ENCODE measurements at places on chromosomes 3 and 15. TPM values are rescaled to one million over a fixed set of nuclear protein-coding genes. Genes with fewer than 3 reads are reported as not detected.

DNA sequence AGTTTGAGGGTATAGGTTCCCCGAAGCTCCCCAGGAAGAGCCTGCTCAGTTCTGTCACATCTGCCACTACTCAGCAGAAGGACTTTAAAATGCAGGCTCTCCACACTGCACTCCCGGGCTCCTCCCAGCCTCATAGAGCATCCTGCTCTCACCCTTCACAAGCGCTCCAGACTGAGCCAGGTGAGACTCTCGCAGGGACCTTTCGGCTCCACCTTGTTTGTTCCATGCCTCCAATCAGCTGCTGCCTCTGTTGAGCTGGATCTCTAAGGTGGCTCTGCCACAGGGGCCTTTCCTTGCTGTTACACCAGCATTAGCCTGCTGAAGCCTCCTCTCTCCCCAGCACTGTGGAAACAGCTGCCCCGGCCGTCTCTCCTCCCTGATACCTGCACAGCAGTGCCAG is 56.1 kb downstream of the SLCO3A1 start:
- H3K4me3 ChIP-seq: no peak overlapping the region
- H3K36me3 ChIP-seq: no peaks in the 10 kb centered on the region
- no peak overlapping the region for H3K27ac ChIP-seq
- peaks cover 9% of the 10 kb centered on the region for H3K4me1 ChIP-seq
- DNase-seq: no peak

SLCO3A1 gene
- 0.38 TPM for total RNA-seq

DNA sequence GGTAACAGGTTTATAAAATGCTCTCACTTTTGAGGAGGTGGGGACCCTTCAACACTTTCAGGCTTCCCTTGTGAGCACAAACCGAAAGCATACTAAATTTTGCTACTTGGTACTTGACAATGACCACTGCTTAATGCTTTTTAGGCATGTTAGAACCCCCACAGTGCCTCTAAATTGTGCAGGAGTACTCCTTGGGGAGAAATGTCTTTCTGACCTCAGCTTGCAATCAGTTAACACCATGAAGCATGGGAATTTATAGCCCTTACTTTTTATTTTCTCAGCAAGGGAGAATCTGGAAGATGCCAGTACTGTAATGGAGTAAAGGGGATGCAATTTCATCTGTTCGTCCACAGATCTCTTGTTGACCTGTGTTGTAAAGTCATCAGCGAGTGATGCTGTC is 308.9 kb upstream of the TBC1D5 start:
- no peak for DNase-seq
- H3K4me1 ChIP-seq: no peaks in the 10 kb centered on the region
- no peak overlapping the region for H3K4me3 ChIP-seq
- no peaks in the 10 kb centered on the region for H3K27me3 ChIP-seq

- DNase-seq: no peak
- no peak overlapping the region for H3K27ac ChIP-seq
- H3K27me3 ChIP-seq: no peaks in the 10 kb centered on the region
- peaks cover 7% of the 10 kb centered on the region for H3K4me1 ChIP-seq
- H3K36me3 ChIP-seq: no peaks in the 10 kb centered on the region
- no peak overlapping the region for H3K4me3 ChIP-seq
Measured at GRCh38 chr3:138681463-138682220, 73.1 kb downstream of the FAIM start.

- H3K4me1 ChIP-seq: peaks cover 47% of the 10 kb centered on the region
- no peaks in the 10 kb centered on the region for H3K27me3 ChIP-seq
- no peak overlapping the region for H3K27ac ChIP-seq
- no peak for DNase-seq
- no peaks in the 10 kb centered on the region for H3K36me3 ChIP-seq
Measured at GRCh38 chr3:55271549-55271948, 215.6 kb downstream of the WNT5A start.

- no peak overlapping the region for H3K4me3 ChIP-seq
- peaks cover 5% of the 10 kb centered on the region for H3K4me1 ChIP-seq
- H3K27ac ChIP-seq: no peak overlapping the region
- H3K36me3 ChIP-seq: no peaks in the 10 kb centered on the region
- no peak for DNase-seq
Measured at GRCh38 chr3:28244491-28244890, 3.1 kb downstream of the CMC1 start.

GRK7 gene
- not detected for total RNA-seq

DNA sequence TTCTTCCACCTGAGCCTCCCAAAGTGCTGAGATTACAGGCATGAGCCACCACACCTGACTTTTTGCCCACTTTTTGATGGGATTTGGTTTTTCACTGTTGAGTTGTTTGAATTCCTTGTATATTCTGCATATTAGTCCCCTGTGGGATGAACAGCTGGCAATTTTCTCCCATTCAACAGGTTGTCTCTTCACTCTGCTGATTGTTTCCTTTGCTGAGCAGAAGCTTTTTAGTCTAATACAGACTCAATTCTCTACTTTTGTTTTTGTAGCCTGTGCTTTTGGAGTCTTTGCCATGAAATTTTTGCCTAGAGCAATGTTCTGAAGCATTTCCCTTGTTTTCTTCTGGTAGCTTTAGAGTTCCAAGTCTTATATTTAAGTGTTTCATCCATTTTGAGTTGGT is 62.7 kb upstream of the MFGE8 start:
- H3K27ac ChIP-seq: no peak overlapping the region
- H3K36me3 ChIP-seq: no peaks in the 10 kb centered on the region
- no peak overlapping the region for H3K4me3 ChIP-seq
- peaks cover 12% of the 10 kb centered on the region for H3K4me1 ChIP-seq
- 0 out of 2 replicates have a peak, but pooled peaks cover 4% of the 10 kb centered on the region for H3K27me3 ChIP-seq

MNS1 gene
- 2.9 TPM for total RNA-seq

GRCh38 chr3:62187022-62187431 is 186.3 kb downstream of the FEZF2 start:
- H3K4me3 ChIP-seq: no peak overlapping the region
- peak; percentile 35 for DNase-seq
- H3K27ac ChIP-seq: no peak overlapping the region
- H3K27me3 ChIP-seq: no peaks in the 10 kb centered on the region

PGBD4 gene
- 0.76 TPM for total RNA-seq

DNA sequence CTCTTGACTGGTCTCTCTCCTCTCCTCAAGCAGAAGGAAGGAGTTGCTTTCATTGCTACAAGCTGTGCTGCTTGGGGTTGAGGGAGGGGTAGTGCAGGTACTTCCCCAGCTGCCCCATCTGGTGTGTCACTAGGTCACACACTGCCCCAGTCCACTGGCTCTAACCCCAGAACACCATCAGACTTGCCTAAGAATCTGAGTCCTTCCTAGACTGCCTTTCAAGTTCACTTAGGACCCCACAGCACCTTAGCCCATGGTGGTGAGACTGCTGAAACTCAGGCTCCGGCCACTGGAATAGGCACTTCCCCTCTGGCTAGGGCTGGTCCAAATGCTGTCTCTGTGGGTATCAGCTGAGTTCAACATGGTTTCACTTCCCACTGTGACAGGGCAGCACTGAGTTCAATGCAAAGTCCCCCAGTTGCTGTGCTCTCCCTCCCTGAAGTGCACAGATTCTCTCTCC is 279.7 kb upstream of the GOLGA6L4 start:
- no peaks in the 10 kb centered on the region for H3K36me3 ChIP-seq
- no peak for DNase-seq
- H3K27ac ChIP-seq: no peak overlapping the region
- no peaks in the 10 kb centered on the region for H3K4me1 ChIP-seq

RLBP1 gene
- not detected for total RNA-seq

NTRK3 gene
- total RNA-seq: not detected

DNA sequence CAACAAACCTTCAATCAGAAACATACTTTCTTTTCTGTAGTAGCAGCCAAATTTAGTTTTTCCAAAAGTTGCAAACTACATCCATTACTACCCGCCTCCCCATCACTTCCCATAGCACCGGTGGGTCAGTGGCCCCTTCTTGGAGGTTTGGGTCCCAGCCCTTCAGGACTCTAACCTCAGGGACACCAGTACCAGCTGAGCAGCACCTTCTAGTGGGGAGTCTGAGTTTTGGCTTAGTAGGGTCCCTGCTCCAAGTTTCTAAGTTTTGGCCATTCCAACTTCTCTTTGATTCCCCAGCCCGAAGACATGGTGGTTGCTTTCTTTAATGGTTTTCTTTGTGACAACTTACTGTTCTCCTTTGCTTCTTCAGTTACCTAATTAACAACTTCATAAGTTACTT is 160.6 kb downstream of the ECT2 start:
- H3K4me3 ChIP-seq: no peak overlapping the region
- peaks cover 4% of the 10 kb centered on the region for H3K27me3 ChIP-seq
- no peaks in the 10 kb centered on the region for H3K4me1 ChIP-seq
- no peaks in the 10 kb centered on the region for H3K36me3 ChIP-seq
- DNase-seq: no peak

- H3K4me3 ChIP-seq: peak overlapping the region; percentile 35
- peaks cover 31% of the 10 kb centered on the region for H3K4me1 ChIP-seq
- DNase-seq: peak; percentile 76
- H3K36me3 ChIP-seq: no peaks in the 10 kb centered on the region
- peak overlapping the region; percentile 70 for H3K27ac ChIP-seq
Measured at GRCh38 chr3:156207802-156208685, 87.7 kb downstream of the KCNAB1 start.

GRCh38 chr15:82812994-82813393 is 3.6 kb downstream of the WHAMM start:
- no peak overlapping the region for H3K27ac ChIP-seq
- DNase-seq: peak; percentile 19
- no peak overlapping the region for H3K4me3 ChIP-seq
- H3K27me3 ChIP-seq: no peaks in the 10 kb centered on the region
- 0 out of 2 replicates have a peak, but pooled peaks cover 20% of the 10 kb centered on the region for H3K4me1 ChIP-seq

- no peaks in the 10 kb centered on the region for H3K36me3 ChIP-seq
- DNase-seq: no peak
- no peak overlapping the region for H3K27ac ChIP-seq
- no peaks in the 10 kb centered on the region for H3K4me1 ChIP-seq
- H3K27me3 ChIP-seq: no peaks in the 10 kb centered on the region
- peak overlapping the region; percentile 92 for H3K4me3 ChIP-seq
Measured at GRCh38 chr15:34365836-34366235, 1.2 kb downstream of the LPCAT4 start.

- no peak overlapping the region for H3K27ac ChIP-seq
- peaks cover 18% of the 10 kb centered on the region for H3K4me1 ChIP-seq
- H3K27me3 ChIP-seq: peaks cover 59% of the 10 kb centered on the region
Measured at GRCh38 chr3:186290796-186291195, 71.2 kb downstream of the DGKG start.

SLC22A14 gene
- total RNA-seq: not detected

PRICKLE2 gene
- 24.8 TPM for total RNA-seq

Data from GM23248 (cell line).